ENCODE measurements at places on chromosomes 3 and 15.

GRCh38 chr15:90934256-90934948 is 683 bp upstream of the UNC45A start:
- peak; percentile 78 for DNase-seq

DNA sequence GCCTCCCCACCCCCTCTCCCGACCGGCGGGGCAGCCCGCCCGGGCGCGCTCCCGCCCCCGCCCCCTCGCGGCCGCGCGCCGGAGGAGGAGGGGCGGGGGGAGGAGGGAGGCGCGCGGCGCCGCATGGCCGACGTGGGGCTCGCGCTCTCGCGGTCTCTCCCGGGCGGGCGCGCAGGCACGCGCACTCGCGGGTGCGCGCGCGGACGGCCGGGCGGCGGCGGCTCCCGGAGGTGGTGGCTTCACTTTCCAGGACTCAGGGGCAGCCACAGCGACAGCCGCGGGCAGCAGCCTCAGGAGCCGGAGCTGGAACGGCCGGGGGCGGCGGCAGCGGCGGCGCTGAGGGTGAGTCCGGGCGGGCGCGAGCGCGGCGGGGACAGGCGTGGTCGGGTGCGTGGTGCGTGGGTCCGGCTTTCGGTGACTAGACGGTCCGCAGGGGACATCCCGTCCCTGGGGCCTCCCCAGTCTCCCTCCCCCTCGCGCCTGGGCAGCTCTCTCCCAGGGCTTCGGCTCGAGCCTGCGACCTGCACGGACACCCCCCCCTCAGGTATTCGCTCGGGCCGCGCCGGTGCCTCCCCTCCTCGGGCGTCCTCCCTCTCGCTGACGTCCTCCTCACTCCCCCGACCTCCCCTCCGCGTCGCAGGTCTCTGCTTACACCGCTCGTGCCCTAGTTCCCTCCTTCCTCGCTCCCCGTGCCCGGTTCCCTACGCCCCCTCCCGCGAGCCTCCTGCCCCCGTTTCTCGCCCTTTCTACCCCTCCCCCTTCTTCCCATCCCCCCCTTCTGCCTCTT is at the start of gene UBE2E2:
Gene UBE2E2, plus strand, starts transcription at position 407 of the 787 bp plus-strand sequence.
- DNase-seq, result peak; percentile 65

DNA sequence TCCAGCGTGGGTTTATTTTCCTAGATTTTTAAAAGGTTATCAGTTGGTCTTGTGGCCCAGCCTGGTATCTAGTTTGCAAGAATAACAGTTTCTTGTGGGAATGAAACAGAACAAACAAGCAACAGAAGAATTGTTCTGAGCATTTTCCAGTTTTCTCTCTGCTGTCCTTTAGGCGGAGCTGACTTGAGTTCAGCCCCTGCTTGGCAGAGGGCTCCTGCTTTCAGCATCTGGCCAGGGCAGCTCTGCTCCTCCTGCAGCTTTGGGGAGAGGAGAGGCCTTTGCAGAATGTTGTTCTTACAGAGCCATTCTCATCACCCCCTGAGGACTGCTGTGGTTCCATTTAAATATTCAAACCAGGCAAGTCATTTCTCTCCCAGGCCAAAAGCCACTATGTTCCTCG is 117.7 kb downstream of the ALDH1A2 start:
- DNase-seq, result no peak

DNA sequence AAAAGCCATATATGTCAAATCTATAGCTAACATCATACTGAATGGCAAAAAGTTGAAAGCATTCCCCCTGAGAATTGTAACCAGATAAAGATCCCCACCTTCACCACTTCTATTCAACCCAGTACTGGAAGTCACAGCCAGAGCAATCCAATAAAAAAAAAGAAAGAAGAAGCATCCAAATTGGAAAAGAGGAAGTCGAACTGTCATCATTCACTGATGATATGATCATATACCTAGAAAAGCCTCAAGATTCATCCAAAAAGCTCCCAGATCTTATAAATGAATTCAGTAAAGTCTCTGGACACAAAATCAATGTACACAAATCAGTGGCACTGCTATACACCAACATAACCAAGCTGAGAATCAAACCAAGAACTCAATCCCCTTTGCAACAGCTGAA is 97.4 kb downstream of the CBLB start:
- DNase-seq, result no peak

- no peak for DNase-seq
These were observed 102.9 kb downstream of the SEMA6D start for GRCh38 chr15:47820057-47820746.

DNA sequence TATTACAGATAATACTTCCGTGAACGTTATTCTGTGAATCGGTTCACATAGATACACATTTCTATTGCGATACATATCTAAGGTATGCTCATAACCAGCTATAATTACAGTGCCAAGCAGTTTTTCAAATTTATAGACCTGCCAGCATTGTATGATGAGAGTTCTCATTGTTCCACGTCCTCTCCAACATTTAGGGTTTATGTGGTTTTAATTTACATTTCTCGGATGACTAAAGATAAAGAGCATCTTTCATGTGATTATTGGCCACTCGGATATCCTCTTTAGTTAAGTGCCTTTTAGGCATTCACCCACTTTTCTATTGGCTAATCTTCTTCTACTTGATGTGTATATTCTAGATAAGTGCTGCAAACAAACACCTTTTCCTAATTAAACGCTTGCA is 134.7 kb upstream of the CCDC54 start:
- DNase-seq, result no peak

DNA sequence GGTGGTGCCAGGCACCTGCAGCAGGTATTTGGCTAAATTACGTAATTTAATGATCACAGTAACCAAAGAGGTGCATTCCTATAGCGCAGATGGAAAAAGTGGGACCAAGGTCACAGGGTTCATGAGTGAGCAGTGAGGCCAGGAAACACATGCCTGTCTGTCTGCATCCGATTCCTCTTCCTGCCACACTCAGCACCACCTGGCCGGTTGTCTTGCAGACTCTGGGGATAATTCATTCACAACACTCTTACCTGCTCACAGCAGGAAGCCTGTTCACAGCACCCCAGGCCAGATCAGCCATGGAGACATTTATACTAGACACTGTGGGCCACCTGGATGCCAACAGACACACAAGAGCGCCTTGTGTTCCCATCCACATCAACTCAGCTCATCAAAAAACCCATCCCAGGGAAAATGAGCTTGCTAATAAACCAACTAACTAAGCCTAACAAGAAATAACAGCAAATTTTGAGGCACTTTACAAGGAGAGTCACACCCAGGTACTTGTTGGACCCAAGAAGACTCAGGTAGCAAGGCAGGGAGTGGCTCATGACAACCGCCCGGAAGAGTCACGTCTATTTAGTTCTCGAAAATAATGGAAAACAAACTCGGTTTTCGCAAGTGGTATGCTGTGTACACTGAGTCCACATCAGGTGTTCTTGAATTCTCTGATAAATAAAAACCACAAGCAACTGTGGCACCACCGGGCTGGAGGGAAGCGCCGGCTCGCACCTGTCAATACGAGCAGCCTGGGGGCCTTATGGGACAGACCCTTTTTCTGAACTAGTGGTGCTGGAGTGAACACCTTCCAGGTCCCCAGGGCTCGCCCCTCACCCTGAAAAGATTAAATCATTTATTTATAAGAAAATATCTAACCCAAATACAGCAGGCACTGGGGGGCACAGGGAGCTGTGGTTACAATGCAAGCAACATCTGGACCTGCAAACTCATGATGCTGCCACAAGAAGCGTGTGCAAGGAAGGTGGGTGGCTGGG is 40.5 kb downstream of the FAM174B start:
- DNase-seq, result no peak

DNA sequence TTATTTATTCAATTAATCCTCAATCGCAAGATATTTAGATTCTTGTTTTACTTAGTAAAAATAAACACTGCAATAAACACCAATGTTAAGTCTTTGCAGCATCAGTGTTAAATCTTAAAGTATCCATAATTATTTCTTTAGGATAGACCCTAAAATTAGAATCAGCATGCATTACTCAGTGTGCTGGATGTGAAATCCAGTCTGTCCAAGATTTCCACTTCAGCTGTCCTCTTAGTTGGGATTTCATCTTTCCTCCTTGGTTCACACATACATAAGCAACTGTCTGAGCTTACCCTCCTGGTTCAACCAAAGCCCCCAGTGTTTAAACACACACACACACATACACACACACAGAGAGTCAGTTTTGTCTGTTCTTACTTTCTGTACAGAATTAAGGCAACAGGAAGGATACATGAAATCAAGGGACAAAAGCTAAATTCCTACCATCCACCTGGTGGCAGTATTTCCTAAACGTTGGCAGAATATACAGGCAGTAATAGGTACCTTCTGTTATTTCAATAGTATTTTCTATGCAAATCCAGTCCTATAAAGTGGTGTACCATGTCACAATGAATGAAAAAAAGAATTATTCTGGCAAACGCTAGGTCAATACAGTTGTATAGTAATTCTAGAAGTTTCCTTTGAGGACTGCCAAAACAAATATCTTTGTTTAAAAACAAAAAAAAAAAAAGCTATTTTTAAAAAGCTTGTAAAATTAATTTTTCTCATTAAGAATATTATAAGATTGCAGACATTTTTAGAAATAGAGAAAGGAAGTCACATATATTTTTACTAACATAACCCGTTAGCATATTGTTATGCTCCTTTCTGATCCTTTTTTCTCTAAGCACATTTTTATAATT is 27.3 kb upstream of the DMXL2 start:
- DNase-seq, result peak; percentile 65

All from CD14-positive monocyte (primary cell).